ENCODE measurements at places on chromosomes 13 and 19.

DNA sequence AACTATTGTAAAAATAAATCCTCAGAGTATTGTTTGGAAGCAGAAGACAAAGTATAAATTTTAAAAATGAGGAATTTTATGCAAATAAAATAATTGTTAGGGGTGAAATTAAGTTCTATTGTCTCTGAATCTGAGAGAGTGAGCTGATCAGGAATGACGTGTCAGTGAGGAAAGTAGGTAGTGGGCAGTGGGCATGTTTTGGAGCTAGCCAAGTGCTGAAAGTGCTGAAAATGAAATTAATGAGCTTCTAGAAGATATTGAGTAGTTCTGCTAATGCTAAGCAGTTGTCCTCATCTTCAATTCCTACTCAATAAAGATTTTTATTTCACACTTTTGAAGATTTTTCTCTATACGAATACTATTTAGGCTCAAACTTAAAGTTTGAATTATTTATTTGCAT lies 1167.8 kb upstream of the PCDH20 start:
- DNase-seq, result no peak

DNA sequence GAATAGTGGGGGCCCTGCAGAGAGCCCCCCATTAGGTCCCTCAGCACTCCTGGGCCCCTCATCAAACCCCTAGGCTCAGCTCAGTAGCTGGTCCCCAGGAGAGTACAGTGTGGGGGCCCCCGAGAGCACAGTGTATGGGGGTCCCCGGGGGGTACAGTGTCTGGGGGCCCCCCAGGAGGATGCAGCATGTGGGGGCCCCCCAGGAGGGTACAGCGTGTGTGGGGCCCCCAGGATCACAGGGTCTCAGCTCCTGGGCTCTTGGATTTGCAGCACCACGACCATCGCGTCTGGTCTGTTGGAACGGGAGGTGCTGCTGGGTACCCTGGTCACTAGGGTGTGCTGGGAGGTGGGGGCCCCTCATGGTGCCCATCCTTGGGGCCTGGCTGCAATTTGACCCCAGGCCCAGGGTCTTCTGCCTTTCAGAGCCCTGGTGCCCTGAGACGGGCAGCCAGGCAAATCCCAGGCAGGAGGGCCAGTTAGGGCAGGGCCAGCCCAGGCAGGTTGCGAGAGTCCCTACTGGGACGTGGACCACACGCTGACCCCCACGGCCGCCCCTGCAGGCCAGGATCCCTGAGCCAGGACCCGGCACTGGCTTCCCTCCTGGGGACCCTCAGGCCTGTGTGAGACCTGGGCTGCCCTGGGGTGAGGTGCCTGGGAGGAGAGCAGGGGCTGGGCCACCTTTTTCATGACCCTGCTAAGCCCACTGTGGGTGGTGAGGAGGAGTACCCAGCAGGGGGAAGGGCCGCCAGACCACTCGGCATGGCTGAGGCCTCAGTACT lies 13.6 kb downstream of the CBARP start:
- DNase-seq, result no peak

GRCh38 chr19:55679343-55680257 lies 4.6 kb downstream of the EPN1 start:
- no peak for DNase-seq

GRCh38 chr13:33125821-33126570 lies 109.8 kb downstream of the KL start:
- DNase-seq, result no peak

All from GM12892 (cell line).